ENCODE measurements at places on chromosomes 13 and 19.

- no peak for DNase-seq
These were observed 6.0 kb upstream of the TMPRSS9 start for GRCh38 chr19:2353887-2354592.

- no peak for DNase-seq
These were observed 215.6 kb downstream of the TDRD3 start for GRCh38 chr13:60612593-60612992.

GRCh38 chr13:26816881-26817280, 56.3 kb upstream of the GPR12 start:
- no peak for DNase-seq

GRCh38 chr13:70579941-70580340, 471.7 kb upstream of the KLHL1 start:
- DNase-seq = no peak

GRCh38 chr13:50410921-50411746, 395.9 kb downstream of the KCNRG start:
- DNase-seq = no peak

DNA sequence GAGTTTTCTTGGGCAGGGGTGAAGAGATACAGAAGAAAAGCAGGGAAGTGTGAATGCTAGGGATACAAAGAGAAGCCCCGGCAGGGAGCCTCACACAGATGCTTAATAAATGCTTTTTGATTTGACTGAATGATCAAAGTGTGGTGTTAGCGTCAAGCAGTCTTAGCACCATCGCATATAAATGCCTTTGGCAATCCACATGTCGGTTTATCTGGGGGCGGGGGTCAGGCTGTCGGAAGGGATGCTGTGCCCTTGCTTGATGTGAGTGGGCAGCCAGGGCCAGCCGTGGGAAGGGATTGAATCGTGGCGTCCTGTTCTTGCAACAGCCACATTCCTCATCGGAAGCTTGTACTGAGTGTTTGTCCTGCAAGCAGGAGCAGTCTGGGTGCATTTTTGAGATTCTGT, 173.1 kb downstream of the LACC1 start:
- DNase-seq = no peak

DNA sequence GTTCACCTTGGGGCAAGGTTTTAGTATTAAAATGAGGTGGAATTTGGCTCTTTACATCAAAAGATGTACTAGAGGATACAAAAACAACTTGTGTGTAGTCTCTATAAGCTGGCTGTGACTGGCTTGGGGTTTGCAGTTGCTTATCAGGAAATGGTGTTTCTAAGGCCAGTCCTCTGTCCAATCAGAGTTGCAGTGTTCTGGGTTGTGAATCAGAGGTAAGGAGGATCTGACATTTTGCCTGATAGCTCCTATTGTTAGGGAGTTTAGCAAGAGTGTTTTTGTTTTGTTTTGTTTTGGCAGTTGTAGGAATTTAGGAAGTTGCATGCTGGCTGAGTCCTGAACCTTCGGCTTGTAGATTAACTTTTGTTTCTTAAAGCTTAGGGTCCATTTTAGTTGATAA, 20.1 kb upstream of the ESD start:
- DNase-seq = no peak

GRCh38 chr19:18294467-18294864, 13.0 kb upstream of the JUND start:
- DNase-seq = no peak

GRCh38 chr13:94192431-94192975, 287.0 kb downstream of the DCT start:
- DNase-seq = no peak

DNA sequence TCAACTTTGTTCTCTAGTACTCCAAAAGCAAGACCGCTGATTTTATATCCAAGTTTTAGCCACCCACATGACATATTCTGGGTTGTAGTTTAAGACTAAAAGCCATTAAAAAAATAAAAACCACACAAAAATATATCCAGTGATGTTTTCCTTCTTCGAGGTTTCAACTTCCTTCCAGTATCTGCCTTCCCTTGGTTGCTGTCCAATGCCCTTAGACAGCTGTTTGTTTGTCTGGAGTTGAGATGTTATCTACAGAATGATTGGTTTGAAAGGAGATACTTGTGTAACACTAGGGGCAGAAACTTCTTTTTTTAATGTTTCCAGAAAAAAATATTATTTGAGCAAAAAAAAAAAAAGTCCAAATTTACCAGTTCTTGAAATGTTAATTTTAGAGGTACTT, 591.5 kb upstream of the PCDH9 start:
- no peak for DNase-seq

- DNase-seq = no peak
These were observed 11.2 kb upstream of the RAB20 start for GRCh38 chr13:110572778-110573118.

DNA sequence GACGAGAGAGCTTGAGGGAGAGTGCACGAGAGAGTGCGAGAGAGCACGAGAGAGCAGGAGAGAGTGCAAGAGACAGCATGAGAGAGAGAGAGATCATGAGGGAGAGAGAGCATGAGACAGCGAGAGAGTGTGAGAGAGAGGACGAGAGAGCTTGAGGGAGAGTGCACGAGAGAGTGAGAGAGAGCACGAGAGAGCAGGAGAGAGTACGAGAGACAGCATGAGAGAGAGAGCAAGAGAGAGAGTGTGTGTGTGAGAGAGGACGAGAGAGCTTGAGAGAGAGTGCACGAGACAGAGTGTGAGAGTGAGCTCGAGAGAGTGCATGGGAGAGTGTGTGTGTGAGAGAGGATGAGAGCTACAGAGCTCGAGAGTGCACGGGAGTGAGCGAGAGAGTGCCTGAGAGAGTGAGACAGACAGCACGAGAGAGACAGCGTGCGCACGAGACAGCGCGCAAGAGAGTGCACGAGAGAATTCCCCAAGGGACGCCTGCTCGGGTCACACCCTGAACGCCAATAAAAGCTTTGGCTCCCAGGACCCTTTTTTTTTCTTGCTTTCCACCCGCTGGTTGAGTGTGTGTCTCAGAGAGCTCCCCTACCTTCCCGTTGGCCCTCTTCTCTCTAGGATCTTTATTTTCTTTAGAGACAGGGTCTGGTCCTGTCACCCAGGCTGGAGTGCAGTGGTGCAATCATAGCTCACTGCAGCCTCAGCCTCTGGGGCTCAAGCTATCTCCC, 3.7 kb downstream of the CD70 start:
- no peak for DNase-seq

DNA sequence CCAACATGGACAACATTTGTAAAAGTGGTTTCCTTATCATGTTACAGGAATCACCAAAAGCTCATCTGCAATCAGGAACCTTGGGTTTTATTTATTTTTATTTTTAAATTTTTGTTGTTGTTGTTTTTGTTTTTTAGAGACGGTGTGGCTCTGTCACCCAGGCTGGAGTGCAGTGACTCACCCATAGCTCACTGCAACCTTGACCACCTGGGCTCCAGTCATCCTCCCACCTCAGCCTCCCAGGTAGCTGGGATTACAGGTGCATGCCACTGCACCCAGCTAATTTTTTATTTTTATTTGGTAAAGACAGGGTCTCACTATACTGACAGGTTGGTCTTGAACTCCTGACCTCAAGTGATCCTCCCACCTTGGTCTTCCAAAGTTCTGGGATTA, 13.6 kb upstream of the SERP2 start:
- DNase-seq = no peak

Data from esophagus muscularis mucosa (tissue), 4 donors.